T follicular helper cell (primary cell): ENCODE measurements at places on chromosomes 4 and X.
A peak's percentile ranks its signal among the peaks of the same experiment; 100 is the strongest.

- no peak for DNase-seq
Measured at GRCh38 chrX:9378980-9379696, 85.7 kb upstream of the TBL1X start.

DNA sequence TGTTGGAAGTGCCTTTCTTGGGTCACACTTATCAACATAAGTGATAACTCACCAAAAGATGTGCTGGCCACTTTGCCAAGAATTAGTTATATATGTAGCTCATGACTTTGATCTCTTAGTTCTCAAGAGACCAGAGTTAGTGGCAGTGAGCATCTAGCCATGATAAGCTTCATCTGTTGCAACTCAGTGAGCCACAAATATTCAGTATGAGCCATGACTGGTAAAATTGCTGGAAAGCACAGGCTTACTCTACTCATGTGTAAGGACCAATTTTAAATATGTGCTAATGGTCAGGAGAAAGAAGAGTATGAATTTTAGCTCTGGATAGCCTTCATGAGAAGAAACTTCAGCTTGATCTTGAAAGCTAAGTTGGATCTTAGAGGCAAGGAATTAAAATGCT is 59.4 kb upstream of the TLL1 start:
- DNase-seq: no peak

DNA sequence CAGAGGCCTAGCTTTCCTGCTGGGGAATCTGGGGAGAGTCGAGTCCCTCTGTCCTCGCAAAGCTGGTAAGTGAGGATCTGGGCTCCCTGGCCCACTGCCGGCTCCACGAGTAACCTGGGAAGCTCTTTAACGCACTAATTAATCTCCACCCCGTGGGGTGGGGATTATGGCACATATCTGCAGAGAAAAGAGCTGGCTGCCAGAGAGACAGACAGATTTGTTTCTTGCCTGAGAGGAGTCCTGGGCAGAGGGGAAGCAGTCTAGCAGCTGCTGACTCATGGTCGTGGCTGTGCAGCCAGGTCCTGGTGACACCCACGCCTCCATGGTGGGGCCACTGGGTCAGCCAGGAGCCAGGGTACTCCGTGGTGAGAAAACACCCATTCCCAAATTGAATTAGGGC is 14.0 kb downstream of the SORCS2 start:
- DNase-seq: no peak

GRCh38 chrX:118802857-118803256 is 20.8 kb upstream of the ZCCHC12 start:
- no peak for DNase-seq

- DNase-seq: no peak
Measured at GRCh38 chr4:47856713-47857112, 18.8 kb upstream of the CORIN start.

DNA sequence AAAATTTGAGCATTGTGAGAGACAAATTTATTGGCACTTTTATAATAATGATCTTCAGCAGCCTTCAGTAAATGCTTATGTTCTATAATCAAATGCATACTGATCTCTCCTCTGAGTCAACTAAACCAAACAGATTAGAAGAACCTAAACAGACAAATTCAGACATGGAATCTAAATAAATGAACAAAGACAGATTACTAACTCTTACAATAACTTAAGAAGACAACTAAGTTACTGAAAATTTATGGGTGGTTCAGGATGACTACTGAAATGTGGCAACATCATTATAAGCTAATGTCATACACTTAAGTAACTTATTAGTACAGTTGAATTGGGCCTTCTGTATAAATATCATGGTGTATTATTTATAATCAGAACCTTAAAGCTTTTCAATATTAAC is 127.3 kb downstream of the NEK1 start:
- no peak for DNase-seq

GRCh38 chr4:46387956-46388355 is 2.0 kb downstream of the GABRA2 start:
- no peak for DNase-seq

GRCh38 chr4:138734746-138735145 is 280.8 kb upstream of the NOCT start:
- no peak for DNase-seq

DNA sequence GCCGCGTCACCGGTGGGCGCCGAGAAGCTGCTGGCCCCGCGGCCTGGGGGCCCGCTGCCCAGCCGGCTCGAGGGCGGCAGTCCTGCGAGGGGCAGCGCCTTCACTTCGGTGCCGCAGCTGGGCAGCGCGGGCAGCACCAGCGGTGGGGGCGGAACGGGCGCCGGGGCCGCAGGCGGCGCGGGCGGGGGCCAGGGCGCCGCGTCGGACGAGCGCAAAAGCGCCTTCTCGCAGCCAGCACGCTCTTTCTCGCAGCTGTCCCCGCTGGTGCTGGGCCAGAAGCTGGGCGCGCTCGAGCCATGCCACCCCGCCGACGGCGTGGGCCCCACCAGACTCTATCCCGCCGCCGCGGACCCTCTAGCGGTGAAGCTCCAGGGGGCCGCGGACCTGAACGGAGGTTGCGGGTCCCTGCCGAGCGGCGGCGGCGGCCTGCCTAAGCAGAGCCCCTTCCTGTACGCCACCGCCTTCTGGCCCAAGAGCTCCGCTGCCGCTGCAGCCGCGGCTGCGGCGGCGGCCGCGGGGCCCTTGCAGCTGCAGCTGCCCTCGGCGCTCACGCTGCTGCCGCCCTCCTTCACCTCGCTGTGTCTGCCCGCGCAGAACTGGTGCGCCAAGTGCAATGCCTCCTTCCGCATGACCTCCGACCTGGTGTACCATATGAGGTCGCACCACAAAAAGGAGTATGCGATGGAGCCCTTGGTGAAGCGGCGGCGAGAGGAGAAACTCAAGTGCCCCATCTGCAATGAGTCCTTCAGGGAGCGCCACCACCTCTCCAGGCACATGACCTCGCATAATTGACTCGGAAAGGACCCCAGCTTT is 5.6 kb downstream of the PRDM8 start:
- DNase-seq: peak; percentile 25

GRCh38 chr4:172356016-172356415 is 542.8 kb downstream of the GALNTL6 start:
- no peak for DNase-seq

DNA sequence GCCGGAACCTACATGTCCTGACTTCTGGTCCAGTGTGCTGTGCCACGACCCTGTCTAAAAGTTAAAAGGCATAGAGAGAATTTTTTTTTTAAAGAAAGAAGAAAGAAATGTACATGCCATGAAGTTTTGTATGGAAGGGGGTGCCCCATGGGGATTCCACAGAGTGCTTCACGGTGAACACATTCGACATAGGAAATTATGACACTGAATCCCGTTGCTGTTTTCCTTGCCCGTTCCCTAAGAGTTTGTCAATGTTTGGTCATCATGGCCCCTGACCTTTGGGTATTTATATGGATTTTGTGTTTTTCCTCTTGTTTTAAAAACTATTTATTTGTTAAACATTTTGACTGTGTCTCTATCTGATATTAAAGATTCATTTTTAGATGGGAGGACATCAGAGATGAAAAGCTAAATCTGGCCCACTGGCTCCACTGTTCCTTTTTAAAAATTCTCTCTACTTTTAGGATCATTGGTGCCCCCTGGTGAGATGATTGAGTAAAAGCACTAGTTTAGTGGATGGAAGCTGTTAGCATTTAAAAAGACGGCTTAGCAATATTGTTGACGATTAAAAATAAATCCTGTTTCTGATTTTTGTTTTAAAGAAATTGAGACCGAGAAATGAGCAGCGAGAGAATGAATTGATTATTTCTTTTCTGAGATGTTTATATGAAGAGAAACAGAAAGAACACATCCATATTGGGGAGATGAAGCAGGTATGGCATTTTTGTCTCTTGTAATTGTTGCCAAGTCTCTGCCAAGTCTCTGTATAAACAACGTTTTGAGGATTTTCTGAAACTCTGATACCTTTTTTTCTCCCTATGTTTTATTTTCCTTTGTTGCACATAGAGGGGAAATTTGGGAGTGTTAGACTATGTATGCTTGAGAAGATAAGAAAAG is 75.0 kb downstream of the PTTG2 start:
- peak; percentile 23 for DNase-seq

- no peak for DNase-seq
Measured at GRCh38 chrX:13533726-13534125, 35.7 kb upstream of the EGFL6 start.

GRCh38 chrX:19789376-19789775 is 98.0 kb downstream of the SH3KBP1 start:
- no peak for DNase-seq

GRCh38 chr4:119854364-119854763 is 212.3 kb downstream of the MAD2L1 start:
- no peak for DNase-seq

- no peak for DNase-seq
Measured at GRCh38 chr4:113739197-113739596, 22.3 kb downstream of the CAMK2D start.

DNA sequence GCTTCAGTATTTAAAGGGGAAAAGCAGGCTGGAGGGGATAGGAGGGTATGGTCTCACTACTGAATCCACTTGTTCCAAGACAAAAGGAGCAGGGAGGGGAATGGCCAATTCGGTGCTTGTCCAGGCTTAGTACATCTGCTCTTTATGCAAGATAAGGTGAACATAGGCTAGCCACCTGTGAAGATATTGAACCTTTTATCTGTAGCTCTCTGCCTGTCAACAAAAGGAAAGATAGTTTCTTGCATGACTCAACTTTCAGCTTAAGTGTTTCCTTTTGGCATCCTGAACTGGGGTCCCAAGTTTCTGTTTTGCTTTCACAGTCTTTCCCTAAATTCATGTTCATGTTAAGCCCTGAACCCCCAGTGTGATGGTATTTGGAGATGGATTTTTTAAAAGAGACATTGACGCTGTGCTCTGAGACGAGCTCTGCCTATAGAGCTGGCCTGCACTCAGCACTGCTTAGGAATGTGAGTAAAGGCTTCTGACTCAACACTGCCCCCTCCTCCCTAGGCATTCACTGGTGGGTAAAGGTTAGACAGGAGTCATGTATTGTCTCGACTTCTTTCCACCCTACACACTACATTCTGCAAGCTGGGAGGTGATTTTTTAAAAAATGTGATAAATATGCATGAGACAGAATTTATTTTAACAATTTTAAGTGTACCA is 28.2 kb downstream of the FAM149A start:
- DNase-seq: no peak

- DNase-seq: no peak
Measured at GRCh38 chr4:2289955-2290333, 28.0 kb upstream of the MXD4 start.

DNA sequence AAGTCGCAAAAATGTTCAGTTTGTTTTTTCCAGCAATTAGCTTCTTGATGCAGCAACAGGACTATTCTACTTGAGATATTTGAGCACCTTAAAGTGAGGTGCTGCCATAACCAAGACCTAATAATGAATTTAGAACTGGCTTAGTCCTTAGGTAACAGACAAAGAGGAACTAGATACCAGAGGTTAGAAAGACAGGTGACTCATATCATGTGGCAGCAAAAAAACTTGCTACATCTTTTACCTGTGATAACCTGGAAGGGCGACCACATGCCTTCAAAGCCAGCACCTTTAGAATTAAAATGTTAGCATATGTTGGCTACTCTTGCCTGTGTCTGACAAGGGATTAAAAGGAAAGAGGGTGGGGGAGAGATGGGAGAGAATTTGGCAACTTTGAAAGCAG is 90.4 kb downstream of the ARHGAP6 start:
- no peak for DNase-seq

DNA sequence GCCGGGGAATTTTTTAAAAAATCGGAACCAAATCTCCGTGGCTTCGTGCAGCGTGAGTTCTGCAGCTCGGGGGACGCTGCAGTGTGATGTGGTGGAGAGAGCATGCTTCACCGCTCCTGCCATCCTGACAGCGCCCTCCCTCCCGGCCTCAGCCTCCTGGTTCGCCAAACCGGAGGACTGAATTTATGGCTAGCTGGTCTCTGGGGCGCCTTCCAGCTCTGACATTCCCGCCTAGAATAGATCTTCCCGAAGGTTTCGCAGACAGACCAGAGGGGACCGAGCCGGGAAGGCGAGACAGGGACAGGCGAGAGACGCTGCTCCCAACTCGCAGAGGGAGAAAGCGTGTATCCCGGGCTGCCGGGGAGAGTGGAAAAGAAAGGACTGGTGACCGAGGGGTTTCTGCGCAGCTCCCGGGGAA is 25.9 kb downstream of the HOPX start:
- no peak for DNase-seq

GRCh38 chrX:71659342-71659741 is 8.0 kb upstream of the LOC101059915 start:
- DNase-seq: no peak
